ENCODE measurements at places on chromosomes 12 and 14.

DNA sequence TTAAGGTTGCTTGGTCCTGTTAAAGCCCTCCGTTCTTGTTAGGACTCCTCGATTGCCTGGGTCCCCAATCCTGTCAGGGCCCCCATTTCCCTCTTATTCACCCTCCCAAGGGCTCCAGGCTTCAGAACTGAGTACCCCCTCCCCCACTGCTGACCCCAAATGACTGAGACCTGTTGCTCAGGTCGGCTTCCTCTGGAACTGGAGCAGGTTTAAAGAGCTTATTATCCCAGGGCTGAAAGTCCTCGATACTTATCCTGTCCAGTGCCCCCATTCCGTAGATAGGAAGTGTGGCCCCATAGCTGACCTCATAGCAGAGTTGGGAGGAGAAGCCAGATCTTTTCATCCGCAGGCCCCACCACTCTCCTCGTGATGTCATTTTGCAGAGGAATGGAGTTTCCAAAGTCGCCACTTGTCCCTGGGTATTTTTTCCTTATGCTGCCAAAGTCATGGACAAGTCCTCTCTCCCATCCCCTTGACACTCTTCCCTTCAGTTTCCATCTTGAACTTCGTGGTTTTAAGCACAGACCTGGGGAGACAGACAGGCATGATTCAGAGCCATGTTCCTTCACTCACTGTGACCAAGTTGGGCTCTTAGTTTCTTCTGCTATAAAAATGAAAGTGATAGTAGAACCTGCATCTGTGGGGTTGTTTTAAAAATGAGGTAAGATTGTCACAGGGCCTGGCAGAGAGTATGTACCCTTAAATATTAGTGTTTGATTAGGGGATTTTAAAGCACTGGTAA, 1.2 kb downstream of the USP30 start:
- DNase-seq, result no peak

DNA sequence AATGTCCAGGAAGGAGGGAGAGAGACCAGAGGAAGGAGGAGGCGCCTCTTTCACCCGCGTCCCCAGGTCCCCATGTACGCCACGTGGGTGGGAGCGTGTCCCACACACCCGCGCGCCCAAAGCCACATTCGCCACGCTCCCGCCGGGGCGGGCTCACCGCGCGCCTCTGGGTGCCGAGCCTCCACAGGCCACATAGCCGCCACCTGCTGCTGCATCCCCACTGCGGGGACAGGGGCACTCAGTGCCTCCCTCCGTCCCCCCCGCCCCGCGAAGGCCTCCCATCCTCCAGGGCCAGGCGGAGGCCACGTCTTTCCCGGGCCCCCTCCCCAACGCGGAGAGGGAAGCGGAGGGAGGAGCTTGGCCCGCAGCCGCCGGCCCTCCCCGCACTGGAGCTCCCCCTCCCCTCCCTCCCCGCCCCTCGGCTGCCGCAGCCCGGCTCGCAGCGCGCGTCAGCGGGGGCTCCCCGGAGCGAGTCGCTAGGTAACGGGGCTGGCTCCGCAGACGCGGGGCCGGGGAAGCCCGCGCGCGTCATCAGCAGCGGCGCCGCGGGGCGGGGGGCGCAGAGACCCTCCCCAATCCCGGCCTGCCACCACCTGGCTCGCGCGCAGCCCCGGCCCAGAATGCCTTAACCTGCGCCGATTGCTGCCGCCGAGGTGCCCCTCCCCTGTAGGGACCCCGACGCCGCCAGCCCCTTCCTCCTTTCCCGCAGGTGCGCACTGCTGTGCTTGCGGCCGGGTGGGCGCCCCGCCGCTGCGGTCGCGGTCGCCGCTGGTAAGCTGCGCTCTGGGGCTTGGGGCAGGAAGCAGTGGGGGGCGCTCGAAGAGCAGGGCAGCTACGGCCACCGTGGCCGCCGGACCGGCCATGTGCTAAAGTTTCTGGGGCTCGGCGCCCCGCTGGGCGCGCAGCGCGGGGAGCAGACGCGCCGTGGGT, 536 bp upstream of the TUNAR start:
- DNase-seq, result no peak

DNA sequence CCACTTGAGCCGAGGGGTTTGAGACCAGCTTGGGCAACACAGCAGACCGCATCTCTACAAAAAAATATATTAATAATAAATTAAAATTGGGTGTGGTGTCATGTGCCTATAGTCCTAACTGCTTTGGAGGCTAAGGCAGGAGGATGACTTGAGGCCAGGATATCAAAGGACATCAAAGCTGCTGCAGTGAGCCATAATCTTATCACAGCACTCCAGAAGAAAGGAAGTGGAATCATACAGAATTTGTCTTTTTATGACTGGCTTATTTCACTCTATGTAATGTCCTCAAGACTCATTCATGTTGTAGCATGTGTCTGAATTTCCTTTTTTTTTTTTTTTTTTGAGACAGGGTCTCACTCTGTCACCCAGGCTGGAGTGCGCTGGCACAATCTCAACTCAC, 43.9 kb upstream of the NUDT4 start:
- no peak for DNase-seq

- no peak for DNase-seq
Observed at GRCh38 chr14:95173518-95173917, 16.2 kb upstream of the DICER1 start.

GRCh38 chr12:86724716-86725115, 468.5 kb upstream of the MGAT4C start:
- no peak for DNase-seq

DNA sequence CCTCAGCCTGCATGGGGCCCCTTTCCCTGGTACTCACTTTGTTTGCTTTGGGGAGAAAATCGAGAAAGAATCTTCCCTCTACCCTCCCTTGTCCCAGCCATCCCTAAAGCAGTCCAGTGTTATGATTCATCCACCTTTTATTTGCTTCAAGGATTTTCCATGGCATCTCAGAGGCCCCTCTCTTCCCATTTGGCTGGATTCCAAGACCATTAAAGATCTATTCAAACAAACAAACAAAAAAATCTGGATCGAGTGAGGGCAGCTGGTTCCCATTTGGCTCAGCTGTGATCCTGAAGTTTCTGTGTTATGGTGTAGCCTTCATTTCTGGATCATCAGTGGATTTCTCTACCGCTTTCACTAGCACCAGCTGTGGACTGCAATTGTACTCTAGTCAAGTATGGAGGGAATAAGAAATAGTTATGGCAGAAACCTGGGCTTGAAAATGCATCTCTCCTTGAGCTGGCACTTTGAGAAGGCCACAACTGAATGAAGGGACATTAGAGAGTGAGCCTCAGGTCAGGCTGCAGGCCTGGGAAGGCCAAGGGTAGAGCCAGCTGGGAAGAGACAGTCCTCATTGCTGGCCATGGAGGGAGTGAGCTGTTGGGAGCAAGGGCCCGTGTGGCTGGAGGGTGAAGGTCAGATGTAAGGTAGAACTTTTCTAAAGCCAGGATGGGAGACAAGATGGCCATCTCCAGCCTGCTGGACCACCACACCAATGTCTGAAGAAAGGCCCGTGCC, 13.7 kb downstream of the KRT71 start:
- peak; percentile 96 for DNase-seq

DNA sequence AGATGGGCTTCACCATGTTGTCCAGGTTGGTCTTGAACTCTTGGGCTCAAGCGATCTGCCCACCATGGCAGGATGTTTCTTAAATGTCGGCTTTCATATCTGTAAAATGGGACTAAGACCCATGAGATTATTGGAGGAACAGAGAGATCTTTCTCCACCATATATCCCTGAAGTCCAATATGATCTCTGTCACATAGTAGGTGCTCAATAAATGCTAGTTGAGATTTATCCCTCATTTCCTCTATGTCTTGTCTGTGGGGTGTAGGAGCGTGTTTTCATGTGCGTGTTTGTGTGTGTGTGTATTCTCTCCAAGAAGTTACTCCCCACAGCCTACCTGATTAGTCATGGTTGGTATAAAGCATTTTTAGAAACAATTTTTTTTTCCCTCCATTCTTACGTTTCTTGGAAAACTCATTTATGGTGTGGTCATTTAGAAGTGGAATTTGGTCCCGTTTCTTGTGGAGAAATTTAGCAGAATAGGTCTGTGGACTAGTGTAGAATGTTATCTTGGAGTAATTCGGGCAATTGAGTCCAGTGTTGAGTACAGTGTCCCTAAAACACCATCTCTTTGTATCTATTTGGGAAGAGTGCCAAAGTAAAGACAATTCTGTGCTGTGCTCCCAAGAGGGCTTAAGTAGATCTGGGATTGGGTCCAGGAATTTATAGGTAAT, 4.3 kb downstream of the STRAP start:
- DNase-seq, result peak; percentile 90

- DNase-seq, result no peak
Observed at GRCh38 chr12:9880532-9881078, 684 bp upstream of the KLRF2 start.

- peak; percentile 95 for DNase-seq
Observed at GRCh38 chr12:95674631-95675030, 115.9 kb downstream of the NTN4 start.

GRCh38 chr14:92427096-92427495, 86.5 kb upstream of the RIN3 start:
- no peak for DNase-seq

- DNase-seq, result no peak
Observed at GRCh38 chr12:78087363-78087675, 256.6 kb downstream of the NAV3 start.
